ENCODE measurements at places on chromosomes 6 and 20.

GRCh38 chr20:50721881-50722281 lies 9.5 kb upstream of the PARD6B start:
- no peak for DNase-seq

DNA sequence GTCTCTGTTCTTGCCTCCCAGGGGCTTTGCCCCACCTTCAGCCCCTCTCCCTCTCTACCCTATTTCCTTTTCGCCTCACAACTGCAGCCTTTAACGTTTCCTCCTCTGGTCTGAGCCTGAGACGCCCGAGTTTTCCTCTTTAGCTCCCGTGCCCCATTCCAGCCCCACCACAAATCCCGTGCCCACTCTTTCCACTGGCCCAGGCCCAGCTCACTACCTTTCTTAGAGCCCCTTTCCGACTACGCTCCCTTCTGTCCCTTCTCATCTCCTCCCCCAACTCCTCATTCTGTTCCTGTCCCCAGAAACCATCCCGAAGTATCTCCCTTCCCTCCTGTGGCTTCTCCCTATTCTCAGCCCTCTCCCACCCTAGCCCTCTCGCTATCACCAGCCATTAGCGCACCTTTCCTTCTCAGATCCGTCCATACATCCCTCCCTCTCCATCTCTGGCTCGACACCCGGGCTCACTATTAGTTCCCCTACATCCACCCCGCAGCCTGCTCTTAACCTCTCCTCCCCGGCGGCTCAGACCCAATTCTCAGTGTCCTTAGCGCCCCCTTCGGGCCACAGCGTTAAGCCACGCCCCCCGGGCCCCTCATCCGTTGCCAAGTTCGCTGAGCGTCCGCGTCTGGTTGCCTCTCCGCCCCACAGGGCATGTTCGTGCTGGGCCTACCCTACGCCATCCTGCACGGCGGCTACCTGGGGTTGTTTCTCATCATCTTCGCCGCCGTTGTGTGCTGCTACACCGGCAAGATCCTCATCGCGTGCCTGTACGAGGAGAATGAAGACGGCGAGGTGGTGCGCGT lies 2.7 kb downstream of the SLC32A1 start:
- DNase-seq = no peak

DNA sequence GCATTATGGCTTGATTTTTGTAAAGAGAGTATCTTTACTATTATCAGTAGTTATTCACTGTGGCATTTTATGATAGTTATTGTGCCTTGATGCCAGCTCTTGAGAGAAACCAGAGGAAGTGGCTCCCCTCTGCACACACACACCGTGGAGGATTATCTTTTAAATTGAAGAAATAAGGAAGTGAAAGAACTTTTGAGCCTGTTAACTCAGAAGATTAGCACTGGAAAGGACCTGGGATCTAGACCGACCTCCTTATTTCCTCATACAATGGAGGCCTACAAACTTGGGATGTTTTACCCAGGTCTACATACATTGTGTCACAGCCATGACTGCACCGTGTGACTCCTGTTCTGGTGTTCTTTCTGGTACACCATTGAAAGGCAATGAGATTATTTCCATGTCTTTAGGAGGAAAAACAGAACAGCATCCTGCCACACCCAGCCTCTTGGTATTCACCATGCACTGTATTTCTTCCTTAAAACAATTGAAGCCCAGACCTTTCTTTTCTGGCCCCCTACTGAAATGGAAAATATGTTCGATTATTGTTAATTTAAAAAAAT lies 40.6 kb downstream of the HECA start:
- no peak for DNase-seq

GRCh38 chr6:76506808-76507207 lies 434.3 kb upstream of the IMPG1 start:
- DNase-seq = no peak

- DNase-seq = no peak
Observed at GRCh38 chr6:21522143-21522747, 71.3 kb upstream of the SOX4 start.

- no peak for DNase-seq
Observed at GRCh38 chr20:49597825-49598395, 30.0 kb upstream of the PTGIS start.

DNA sequence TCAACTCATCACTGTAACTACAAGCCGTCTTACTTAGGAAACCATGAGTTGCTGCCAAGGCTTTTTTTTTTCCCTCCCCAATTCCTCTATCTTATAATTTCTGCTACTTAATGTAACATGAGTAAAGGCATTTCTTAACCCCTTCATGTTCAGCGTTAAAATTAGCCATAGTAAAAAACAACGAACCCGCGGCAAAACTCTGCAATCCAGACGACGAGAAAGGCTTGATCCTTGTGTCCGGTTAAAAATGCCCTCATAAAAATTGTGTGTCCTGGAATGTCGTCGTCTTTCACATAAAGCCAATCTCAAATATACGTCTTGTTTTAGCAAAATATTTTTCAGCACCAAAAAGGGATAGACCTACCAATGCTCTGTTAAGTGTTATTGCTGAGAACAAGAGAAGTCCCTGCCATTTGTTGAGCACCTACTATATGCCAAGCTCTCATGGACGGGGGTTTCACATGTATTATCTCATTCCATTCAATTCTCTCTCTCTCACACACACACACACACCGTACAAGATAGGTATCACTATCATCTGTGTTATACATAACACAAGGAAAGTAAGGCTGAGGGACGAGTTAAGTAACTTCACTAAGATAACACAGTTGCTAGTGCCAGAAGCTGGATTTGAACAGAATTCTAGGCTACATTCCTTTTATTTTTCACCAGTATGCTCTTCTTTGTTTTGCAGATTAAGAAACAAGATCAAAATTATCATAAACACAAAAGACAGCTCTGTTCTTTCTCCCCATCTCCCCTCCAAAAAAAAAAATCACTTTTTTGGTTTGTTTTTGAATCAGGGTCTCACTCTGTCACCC lies 683 bp upstream of the ARHGAP18 start:
- no peak for DNase-seq

GRCh38 chr6:149337320-149337719 lies 19.8 kb downstream of the TAB2 start:
- DNase-seq = no peak

DNA sequence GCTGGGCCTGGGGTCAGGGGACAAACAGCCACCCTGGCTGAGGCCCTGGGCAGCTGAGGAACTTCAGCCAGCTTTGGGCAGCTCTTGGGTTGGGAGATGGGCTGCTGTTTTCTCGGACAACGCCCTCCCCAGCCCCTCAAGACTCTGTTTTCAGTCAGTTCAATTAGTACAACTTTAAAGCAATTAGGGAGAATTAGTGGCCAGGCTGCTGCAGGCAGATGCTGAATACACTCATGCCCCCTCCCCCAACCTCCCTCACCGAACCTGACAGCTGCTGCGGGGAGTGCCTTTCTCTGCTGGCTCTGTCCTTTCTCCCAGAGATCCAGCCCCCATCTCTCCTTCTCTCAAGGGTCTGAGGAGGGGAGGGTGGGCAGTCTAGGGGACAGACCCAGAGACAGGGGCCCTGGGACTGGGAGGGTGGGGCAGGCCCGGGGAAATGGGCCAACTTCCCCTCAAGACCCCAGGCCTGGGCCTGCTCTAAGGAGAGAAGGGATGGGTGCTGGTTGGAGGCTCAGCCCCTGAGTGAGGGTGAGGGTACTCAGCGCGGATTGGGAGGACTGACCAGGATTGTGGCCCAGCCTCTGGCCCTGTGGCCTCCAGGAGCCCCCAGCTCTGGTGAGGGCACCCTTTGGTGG lies 17.8 kb upstream of the MYT1 start:
- DNase-seq = no peak

DNA sequence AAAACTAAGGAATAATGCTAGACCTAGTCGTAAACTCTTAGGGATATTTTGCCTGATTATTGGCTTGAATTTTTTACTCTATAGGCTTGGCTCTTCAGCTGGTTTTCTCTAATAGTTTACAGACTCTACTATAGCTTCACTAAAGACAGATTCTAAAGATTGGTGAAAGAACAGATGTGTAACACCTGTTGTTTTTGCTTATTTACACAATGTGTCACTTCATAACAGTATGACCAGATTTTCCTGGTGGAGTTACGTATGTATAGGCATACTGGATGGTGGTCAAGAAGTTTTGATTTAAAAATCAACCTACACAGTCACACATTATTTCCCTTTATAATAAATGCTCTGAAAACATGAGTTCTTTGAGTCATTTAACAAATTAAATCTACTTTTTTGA lies 4.8 kb downstream of the COL19A1 start:
- DNase-seq = no peak

- DNase-seq = no peak
Observed at GRCh38 chr20:8213831-8214587, 81.9 kb downstream of the PLCB1 start.

GRCh38 chr6:26484161-26484560 lies 15.9 kb upstream of the BTN1A1 start:
- DNase-seq = no peak

- DNase-seq = no peak
Observed at GRCh38 chr20:17651760-17652388, 30.2 kb downstream of the RRBP1 start.

DNA sequence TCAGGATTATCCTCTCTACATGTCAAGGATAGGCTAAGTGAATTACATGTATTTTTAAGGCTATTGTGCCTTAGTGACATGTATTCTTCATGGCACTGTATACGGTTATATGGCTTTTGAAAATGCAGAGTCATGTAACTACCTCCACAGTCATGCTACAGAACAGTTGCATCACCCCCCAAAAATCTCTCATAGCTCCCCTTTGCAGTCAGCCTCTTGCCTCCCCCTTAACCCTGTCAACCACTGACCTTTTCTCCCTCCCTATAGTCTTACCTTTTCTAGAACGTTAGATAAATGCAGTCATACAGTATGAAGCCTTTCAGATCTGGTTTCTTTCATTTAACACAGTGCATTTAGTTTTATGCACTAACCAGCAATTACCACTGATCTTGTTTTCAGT lies 10.3 kb upstream of the RNF24 start:
- DNase-seq = no peak

DNA sequence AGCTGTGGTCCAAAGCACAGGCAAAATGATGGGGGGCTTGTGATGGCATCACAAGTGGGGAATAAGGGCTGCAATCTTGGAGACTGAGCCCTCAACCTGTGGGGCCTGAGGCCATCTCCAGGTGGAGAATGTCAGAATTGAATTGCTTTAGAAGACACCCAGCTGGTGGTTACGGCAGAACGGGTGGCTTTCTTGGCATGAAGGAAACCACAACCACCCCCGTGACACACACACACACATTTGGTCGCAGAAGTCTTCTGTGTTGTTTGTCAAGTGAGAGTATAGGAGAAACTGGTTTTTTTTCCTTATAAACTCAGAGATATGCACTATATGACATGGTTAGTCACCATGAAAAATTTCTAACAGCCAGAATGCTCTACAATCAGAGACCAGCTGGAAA lies 139.5 kb upstream of the CDH4 start:
- no peak for DNase-seq

- DNase-seq = no peak
Observed at GRCh38 chr6:68718385-68719073, 83.4 kb downstream of the ADGRB3 start.

- no peak for DNase-seq
Observed at GRCh38 chr20:43699941-43700565, 26.7 kb downstream of the GTSF1L start.

- no peak for DNase-seq
Observed at GRCh38 chr20:40449974-40450616, 238.9 kb downstream of the MAFB start.

- DNase-seq = no peak
Observed at GRCh38 chr20:24691901-24692351, 222.5 kb downstream of the SYNDIG1 start.

DNA sequence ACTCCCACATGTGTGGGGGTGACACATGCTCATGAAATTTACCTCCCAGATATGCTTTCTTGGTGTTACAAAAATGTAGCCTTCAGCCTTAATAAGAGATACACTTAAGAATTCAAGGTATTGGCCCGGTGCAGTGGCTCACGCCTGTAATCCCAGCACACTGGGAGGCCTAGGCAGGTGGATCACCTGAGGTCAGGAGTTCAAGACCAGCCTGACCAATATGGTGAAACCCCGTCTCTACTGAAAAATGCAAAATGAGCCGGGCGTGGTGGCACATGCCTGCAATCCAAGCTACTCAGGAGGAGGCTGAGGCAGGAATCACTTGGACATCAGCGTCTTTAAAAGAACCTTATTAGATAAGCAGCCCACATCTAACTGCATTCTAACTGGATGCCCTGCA lies 614.3 kb upstream of the CDH4 start:
- DNase-seq = no peak

- DNase-seq = no peak
Observed at GRCh38 chr6:11822346-11822745, 43.7 kb upstream of the ADTRP start.
